ENCODE measurements at places on chromosomes 1 and 21.

GRCh38 chr1:244207042-244207934, 156.2 kb downstream of the ZBTB18 start:
- DNase-seq: no peak

DNA sequence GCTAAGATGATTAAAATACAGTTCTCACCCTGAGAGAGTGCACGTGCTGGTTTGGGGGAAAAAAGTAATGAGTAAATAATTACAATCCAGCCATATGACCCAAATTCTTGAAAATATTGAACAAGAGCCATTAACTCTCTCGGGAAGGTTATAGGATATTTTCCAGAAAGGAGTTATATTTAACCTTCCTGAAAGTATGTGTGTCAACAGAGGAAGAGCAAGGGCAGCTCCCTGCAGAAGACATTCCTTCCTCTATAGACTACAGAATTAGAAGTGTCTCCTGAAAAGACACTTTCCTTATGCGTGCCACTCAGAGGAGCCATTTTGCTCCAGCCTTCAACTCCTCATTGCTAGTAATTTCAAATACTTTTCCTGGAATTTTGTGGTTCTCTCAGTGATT, 648.7 kb downstream of the USP25 start:
- no peak for DNase-seq

GRCh38 chr1:63593886-63594605, 835 bp downstream of the PGM1 start:
- peak; percentile 91 for DNase-seq

DNA sequence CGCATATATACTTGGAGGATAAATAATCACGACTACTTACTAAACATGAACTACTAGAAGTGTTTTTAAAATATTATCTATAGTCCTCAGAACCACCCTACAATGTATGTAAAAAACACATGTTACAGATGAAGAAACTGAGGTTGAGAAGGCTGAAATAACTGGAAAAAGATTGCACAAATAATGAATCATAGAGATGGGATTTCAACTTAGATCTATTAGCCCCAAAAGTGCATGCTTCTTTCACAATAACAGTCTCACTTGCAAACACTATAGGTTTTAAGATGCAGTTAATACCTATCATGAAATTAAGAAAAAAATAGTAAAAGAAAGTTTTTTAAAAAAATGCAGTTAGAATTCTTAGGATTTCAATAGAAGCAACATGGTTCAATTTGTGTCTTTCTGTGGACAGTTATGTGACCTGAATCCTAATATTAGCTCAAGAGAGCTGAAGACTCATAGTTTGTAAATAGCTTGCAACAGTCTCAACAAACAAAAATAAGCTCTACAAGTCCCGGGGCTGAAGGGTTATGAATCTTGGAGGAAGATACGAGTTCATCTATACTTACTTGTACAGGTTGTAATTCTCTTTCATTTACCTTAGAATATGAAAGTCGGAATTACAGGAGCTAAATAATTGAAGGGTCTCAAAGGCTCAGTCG, 58.6 kb upstream of the NTPCR start:
- peak; percentile 31 for DNase-seq

DNA sequence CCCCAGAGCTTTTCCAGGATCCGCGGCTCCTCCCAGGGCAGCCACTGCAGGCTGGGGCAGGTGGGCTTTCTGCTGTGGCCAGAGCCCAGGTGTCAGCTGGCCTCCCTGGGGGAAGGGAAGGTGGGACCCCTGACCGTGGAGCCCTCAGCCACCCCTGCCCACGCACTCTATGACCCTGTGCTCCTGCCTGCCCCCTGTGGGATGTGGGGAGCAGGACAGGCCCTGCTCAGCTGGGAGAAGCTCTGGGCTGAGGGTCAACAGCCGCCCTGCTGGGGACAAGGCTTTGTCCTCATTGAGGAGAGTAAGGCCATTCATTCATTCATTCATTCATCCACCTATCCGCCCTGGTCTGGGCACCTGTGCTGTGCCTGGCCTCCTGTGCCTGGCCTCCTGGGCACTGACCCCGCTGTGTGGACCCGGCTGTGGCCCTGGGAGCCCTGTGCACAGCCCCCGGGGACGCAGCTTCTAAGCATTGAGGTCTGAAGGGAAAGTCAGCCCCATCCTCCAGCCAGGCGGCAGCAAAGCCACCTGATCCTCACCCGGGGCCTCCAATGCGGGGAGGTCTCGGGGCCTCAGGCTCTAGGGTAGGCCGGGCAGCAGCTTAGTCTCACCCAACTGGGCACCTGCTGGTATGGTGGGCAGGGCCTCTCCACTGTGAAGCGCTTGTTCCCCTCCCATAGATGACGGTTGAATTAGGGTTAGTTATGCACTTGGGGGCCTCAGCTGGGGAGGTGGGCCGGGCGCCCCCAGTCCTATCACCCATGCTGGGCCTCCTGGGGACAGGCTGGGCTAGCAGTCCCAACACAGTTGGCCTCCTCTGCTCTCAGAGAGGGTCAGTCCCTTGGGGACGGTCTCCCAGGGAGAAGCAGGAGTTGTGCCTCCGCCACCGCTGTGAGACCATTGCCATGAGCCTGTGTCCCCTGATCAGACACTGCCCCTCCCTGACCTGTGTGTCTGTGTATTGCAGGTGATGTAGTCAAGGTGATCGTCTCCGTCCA, 6.0 kb downstream of the TNFRSF14 start:
- DNase-seq: peak; percentile 45

- DNase-seq: no peak
Measured at GRCh38 chr1:47650611-47651010, 212.8 kb downstream of the FOXD2 start.

Measured in hematopoietic multipotent progenitor cell treated with erythropoietin and hydrocortisone succinate and interleukin-3 and kit ligand, for 4 days (in vitro differentiated cells).